ENCODE measurements at places on chromosomes 1 and 21.

GRCh38 chr1:211648980-211649934 is 26.2 kb downstream of the NEK2 start:
- DNase-seq, result no peak

DNA sequence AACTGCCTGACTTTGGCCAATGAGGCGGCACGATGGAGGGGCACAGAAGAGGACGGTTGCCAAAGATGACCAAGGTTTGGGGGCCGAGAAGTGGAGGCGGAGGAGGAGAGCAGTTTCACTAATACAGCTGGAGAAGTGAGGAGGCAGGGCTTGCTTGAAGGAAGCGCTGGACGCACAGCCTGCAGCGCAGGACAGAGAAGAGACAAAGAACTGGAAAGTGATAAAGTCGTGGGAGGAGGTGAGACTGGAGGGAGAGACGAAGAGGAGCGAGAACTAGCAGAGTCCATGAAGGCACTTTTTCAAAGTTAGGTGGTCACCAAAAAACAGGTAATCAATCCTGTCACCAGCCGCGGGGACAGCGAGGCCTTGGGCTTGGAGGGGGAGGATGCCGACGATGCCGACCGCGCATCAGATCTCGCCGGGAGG is 771 bp downstream of the PACC1 start:
- peak; percentile 25 for DNase-seq

DNA sequence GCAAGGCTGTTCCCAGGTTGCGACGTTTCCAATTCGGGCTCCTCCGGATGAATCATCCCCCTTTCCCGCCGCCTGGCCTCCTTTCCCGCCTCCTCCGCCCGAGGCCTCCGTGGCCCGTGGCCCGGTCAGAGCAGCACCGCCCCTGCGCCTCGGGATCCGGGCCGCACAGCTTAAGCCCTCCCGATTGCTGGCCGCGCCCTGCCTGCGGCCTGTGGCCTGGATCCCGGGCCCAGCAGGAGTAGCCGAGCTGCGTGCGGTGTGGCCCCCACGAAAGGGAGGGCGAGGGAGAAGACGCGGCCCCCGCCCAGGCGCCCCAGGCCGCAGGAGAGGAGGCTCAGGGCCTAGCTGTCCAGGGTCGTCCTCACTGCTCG is 1.0 kb downstream of the TMEM200B start:
- DNase-seq, result no peak

DNA sequence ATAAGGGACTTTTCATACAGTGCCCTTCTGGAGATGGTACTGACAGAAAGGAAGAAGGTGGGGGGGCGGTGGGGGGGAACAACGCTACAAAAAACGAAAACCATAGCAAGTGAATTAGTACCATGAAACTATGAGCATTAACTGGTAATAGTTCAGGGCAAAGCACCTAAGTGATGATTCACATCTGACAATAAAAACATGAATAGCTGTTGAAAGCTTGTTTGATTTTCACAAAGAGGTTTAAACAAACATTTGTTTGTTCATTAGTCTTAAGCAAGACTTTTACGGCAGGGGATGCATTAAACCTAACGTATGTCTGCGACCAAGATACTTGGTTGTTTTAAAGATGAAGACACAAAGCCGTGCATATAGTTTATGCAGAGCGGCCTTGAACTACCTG is 177.5 kb downstream of the LMO4 start:
- no peak for DNase-seq

- DNase-seq, result no peak
These were observed 45.5 kb downstream of the HUNK start for GRCh38 chr21:31918250-31918775.

GRCh38 chr1:152768847-152769533 is 6.0 kb upstream of the LCE1F start:
- DNase-seq, result no peak

DNA sequence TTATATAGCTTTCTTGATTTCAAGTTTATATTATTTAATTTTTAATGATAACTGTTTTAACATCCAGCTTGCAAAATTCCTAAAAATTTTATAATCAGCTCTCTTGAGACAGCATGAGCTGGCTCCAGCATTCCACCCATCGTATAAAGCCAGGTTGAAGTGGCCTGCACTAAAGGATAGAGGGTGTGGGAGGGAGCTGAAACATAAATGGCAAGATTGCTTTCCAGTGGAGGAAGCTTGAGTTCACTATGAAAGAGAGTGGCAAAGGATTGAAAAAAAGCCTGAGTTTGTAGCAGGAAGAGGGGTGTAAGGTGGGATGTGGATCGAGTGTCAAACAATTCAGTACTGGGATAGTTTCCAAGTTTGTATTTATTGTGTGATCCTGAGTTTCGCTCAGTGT is 48.5 kb upstream of the ZNF644 start:
- DNase-seq, result no peak

DNA sequence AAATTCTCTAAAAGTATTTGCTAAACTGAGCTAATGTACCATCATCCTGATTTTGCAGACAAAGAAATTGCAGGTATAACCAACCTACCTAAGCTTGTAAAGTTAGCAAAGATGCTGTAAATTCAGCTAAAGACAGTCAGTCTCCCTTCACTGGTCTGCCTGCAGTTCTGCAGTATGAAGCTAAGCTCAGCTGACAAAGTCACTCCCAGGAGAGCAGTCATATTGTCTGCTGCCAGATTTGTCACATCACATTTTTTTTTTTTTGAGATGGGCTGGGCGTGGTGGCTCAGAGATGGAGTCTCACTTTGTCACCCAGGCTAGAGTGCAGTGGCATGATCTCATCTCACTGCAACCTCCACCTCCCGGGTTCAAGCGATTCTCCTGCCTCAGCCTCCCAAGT is 8.9 kb upstream of the CMPK1 start:
- DNase-seq, result no peak

- no peak for DNase-seq
These were observed 3.7 kb upstream of the TRABD2B start for GRCh38 chr1:48000883-48001282.

DNA sequence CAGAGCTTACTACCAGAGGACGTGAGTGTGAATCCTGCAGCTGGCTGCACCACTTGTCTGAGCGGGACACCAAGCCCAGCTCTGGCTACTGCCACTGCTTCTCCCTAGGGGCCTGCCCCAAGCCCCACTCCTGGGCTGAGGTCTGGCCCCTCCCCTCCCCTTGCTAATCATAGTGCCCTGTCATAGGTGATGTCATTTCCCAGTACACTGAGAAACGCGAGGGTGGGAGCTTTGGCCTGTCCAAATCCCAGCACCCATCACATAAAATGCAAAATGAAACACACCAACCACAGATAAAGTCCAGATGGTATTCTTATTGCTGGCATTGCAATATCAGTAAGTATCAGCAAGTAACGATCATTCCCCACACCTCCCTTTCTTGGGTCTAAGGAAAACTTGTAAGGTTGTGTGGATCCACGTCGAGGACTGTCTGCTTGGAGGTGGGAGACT is 77.7 kb downstream of the TOMM20 start:
- DNase-seq, result peak; percentile 21

DNA sequence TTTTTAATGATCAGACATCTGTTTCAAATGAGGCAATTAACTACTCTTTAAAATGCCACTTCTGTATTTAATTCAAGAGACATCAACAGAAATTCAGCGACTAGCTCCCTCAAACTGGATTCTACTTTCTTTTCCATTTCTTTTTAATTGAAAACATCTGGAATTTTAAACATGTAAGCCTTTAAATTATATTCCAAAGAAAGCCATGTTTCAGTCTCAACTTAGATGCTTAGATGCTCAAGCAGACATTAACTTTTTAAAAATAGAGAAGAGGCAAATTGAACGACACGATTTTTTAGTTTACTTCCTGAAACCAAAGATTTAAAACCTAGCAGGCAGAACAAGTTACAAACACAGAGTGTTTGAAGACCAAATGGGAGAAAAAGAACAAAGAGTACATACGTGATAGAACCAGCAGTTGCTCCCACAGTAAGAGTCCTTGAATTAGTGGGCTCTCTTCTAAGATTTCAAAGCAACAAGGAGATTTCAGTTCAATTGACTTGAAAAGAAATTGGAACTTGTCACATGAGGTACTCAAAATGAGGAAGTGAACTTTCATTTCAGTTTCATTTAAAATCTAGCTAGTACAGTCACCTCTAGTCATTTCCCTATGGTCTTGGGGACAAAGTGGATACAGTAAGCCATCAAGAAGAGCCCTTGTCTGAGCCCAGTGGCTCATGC is at the start of gene CTSS:
Gene CTSS (minus strand): TSS at position 483 of the 681 bp plus-strand sequence. CDS start 1,015 bp downstream, outside the sequence.
- DNase-seq, result no peak

Measured in HAP-1 (cell line).